Activated CD8-positive, alpha-beta memory T cell treated with anti-CD3 and anti-CD28 coated beads for 36 hours (primary cell): ENCODE measurements at places on chromosomes 3 and 15. TPM values are rescaled to one million over a fixed set of nuclear protein-coding genes. Genes with fewer than 3 reads are reported as not detected.

IMPG2 gene
- 0.06 TPM for total RNA-seq

RYR3 gene
- not detected for total RNA-seq

DUOXA1 gene
- total RNA-seq, result not detected

ANKDD1A gene
- 2.2 TPM for total RNA-seq

NTRK3 gene
- total RNA-seq, result not detected

CP gene
- total RNA-seq, result not detected

TEX55 gene
- total RNA-seq, result not detected

CNTN3 gene
- not detected for total RNA-seq

GATA2 gene
- 0.08 TPM for total RNA-seq

FGF7 gene
- total RNA-seq, result not detected

ABTB1 gene
- 13.1 TPM for total RNA-seq

HTR3C gene
- not detected for total RNA-seq

GOLGB1 gene
- 15.3 TPM for total RNA-seq

TGM5 gene
- not detected for total RNA-seq

LRRC34 gene
- total RNA-seq, result 3.5 TPM

CCR5 gene
- 3.1 TPM for total RNA-seq

TTLL13 gene
- total RNA-seq, result 0.55 TPM

DNAJA4 gene
- total RNA-seq, result 38.8 TPM

SIN3A gene
- total RNA-seq, result 85.9 TPM

SMCO1 gene
- not detected for total RNA-seq

CASR gene
- total RNA-seq, result not detected
